ENCODE measurements at places on chromosomes 6 and 20.

- DNase-seq: no peak
Measured at GRCh38 chr6:50939931-50940330, 121.3 kb downstream of the TFAP2B start.

DNA sequence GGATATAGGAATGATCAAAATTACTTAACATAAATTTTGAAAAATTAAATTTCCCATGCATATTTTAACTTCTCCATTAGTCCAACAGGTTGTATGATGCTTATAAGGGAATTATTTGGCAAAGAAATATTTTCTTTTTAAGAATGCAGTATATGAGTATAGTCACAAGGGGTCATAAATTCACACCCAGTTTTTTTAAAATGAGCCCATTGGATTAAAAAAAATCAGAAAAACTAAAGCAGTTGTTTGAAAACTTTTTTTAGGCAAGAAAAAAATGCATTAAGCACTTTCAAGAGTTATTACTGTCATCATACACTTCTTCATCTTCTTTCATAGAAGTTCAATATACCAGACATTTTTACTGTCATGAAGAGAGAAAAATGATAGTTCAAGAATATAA lies 404.2 kb upstream of the FLRT3 start:
- DNase-seq: no peak

- DNase-seq: no peak
Measured at GRCh38 chr6:44537306-44538049, 150.0 kb downstream of the CDC5L start.

GRCh38 chr20:41501376-41501775 lies 116.8 kb downstream of the CHD6 start:
- DNase-seq: no peak

DNA sequence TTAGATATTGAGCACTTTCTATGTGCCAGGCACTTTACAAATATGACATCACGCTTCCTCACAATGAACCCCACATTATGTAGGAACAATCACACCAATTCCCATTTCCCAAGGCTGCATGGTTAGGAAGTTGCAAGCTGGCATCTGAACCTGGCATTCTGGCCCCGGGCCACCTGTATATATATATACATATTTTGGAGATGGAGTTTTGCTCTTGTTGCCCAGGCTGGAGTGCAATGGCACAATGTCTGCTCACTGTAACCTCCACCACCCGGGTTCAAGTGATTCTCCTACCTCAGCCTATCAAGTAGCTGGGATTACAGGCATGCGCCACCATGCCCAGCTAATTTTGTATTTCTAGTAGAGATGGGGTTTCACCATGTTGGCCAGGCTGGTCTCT lies 30.4 kb downstream of the SRC start:
- DNase-seq: no peak

DNA sequence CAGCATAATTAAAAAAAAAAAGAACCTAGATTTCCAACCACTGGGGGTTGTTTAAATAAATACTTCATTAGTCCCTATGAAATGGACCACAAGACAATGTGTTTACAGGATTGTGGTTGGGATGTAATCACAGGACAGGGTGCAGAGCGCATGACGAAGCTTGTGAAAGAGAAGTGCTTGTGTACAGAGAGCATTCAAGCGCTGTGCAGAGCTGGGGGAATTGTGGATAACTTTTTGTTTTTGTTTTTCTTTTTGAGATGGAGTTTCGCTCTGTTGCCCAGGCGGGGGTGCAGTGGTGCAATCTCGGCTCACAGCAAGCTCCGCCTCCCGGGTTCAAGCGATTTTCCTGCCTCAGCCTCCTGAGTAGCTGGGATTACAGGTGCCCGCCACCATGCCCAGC lies 22.3 kb downstream of the LAMA5 start:
- DNase-seq: no peak

- no peak for DNase-seq
Measured at GRCh38 chr6:16257999-16258708, 19.8 kb downstream of the GMPR start.

DNA sequence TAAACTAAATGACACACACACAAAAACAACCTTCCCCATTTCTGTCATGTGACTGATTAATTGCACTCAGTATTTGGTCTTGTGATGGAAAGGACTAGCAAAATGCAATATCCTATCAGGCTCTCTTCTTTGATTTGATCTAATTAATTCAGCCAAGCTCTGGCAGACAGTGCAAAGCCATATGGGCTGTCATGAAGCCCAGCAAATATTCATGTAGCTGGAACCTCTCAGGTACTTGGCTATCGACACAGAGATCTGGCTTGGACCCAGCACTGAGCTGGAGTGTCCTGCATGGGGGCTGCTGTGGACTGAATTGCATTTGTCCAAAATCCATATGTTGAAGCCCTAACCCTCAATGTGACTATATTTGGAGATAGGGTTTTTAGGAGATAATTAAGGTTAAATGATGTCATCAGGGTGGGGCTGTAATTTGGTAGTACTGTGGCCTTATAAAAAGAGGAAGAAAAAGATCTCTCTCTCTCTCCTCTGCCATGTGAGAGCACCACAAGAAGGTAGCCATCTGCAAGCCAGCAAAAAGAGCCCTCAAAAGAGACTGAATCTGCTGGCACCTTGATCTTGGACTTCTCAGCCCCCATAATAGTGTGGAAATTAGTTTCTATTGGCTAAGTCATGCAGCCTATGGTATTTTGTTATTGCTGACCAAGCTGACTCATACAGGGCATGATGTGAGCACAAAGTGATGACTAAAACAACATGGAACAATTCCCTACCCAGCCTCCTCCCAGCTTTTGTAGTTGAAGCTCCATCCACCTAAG lies 77.1 kb downstream of the STMND1 start:
- peak; percentile 27 for DNase-seq

GRCh38 chr6:100809346-100809745 lies 71.8 kb downstream of the ASCC3 start:
- no peak for DNase-seq
